Right ventricle myocardium inferior (tissue), 1 donor: ENCODE measurements at places on chromosomes 6 and 20. TPM values are rescaled to one million over a fixed set of nuclear protein-coding genes. Genes with fewer than 3 reads are reported as not detected.

- no peak for DNase-seq
Measured at GRCh38 chr20:20201124-20201523, 148.8 kb downstream of the CFAP61 start.

DNA sequence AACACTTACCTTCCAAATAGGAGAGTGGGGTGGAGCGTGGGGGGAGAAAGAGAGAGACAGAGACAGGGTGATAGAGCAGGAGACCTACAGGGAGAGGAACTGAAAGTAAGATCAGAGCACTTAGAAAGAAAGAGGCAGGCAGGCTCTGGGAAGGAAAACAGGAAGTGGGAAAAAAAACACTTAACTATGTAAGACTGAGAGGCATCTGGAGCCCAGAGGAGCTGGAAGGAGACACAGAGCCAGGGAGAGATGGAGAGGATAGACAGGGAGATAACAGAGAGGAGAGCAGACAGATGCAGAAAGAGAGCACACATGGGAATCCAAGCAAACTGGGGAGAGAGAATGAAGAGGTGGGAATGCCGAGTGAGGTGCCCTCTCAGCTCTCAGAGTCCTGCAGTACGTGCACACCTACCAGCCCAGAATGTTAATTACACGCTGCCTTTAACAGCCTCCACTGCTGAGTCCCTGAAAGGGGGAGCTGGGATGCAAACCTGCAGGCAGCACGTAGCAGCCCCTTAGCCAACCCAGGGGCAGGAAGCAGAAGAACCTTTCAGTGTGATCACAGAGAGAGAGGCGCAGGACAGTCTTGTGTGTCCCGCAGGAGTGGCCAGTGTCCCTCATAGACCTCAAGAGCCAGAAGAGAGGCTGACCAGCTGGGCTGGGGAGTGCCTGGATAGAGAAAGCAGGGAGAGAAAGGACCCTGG is 132.7 kb upstream of the LRFN2 start:
- DNase-seq: no peak

DNA sequence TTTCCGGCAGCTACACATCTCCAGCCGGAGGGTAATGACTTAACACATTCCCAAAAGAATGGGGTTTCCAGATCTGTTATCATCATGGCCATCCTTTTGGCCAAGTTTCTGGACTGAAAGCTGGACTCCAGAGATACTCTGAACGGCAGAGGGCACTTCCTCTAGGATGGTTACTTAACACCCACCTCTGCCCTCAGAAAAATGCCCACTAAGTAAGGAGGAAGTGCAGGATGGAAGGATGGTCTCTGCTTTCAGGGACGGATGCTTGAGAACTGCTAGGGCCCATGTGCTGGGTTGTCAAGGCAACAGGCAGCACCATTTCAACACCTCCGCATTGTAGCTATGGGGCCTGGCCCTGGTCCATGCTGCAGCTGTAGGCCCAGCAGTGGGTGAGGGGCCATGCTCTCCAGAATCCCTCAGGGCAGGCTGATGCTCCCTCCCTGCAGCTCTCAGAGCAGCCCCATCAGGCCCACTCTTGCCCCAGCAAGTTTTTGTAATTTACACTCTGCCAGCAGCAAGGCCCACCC is 16.5 kb upstream of the TGM3 start:
- no peak for DNase-seq

The TTLL9 gene
- not detected for total RNA-seq

- DNase-seq: no peak
Measured at GRCh38 chr6:75103431-75103830, 102.4 kb downstream of the COL12A1 start.

The TRIM40 gene
- not detected for total RNA-seq

DNA sequence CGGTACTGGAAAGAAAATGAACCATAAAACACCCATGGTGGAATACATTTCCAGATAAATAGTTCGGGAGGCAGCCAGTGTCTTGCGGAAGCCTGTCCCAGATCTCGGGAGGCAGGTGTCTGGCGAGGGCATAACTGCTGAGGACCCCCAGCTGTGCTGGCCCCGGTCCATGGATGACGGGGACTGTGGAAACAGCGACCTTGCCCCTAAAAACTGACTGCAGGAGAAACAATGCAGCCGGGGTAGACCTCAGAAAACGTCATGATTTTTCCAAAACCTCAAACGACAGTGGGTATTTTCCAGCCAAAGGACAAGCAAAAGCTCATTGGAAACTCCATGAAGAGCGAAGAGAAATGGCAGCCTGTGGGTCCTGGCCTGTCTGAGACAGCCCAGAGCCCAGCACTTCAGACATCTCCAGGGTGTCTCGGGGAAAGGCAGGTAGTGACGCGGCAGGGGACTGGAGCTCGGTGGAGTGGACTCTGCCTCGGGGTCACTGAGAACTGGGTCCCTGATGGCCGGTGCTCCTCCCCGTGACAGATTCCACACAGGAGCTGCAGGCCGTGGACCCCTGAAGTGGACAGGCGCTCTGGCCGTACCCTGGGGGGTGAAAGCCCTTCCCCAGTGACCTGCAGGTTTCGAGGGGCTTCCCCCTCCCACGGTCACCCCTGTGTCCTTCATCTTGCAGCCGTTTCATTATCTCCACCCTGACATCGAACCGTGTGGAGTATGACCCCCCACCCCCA is 188.6 kb downstream of the SYNDIG1 start:
- no peak for DNase-seq
